AG20443 (cell line): ENCODE measurements at places on chromosomes 16 and 17.
A peak's percentile ranks its signal among the peaks of the same experiment; 100 is the strongest.

DNA sequence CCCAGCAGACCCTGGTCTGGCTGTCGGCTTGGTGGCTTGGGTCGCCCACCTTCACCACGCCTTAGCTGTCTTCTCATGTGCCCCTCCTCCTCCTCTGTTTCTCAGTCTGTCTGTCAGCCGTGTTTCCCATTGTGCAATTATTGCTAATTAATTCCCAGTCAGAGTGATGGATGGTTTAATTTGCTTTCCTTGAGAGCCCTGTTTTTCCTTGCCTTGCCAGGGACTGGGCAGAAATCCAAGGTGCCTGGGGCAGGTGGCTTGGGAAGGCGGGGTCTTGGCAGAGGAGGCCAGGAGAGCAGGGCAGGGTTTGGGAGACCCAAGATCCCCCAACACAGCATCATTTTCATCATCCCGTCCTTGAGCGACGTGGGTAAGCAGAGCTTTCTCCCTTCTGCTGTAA, 21.3 kb downstream of the NECAB2 start:
- DNase-seq: no peak

GRCh38 chr17:54950116-54950515, 18.3 kb downstream of the COX11 start:
- no peak for DNase-seq

DNA sequence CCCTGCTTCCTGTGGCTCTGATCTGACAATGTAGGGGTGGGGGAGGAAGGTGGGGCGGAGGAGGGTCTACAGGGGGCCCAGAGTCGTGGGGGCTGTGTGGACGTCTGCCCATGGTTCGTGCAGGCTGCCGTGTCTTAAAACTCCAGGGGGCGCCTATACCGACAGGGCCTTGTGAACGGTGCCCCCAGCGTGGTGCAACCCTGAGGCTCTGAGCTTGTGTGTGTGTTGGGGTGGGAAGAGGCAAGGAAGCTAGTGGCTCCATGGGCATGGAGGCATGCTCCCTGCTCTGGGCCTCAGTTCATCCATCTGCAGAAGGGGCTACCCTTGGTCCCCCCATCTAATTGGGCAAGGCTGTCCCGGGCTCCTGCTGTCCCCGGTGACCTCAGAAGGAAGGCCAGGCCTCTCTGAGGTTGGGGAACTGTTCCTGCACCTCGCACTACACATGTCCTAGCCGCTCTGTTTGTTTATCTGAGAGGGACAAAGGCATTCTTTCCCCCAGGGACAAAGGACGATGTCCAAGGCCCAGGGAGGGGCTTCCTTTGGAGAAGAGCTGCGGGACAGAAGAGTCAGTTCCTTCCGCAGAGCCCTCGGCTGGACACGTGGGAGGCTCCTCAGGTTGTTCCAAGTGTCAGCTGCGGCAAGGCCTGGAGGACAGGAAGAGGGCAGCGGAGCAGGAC, 13.5 kb downstream of the CA4 start:
- peak; percentile 13 for DNase-seq

GRCh38 chr17:9291912-9292560, 270.7 kb downstream of the NTN1 start:
- peak; percentile 67 for DNase-seq

- no peak for DNase-seq
These were observed 27.6 kb downstream of the NMT1 start for GRCh38 chr17:45088741-45089140.

GRCh38 chr17:76845541-76846017, 22.6 kb upstream of the MGAT5B start:
- no peak for DNase-seq

DNA sequence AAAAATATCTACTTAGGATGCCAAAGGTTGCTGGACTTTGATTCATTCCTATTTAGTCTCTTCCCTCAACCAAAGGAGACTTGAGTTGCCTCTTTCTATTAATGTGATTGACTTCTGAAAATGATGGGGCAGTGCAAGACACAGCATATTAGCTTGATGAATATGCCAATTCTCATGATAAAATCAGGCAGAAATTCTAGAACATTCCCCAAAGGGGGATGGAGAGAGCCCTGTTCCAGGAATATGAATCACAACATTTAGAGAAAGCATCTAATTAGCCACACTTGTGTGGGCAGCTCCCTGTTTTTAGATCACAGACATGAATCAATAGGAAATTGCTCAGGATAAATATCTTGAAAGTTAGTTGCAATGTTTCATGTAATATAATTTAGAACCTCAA, 584.0 kb upstream of the CDH8 start:
- no peak for DNase-seq

DNA sequence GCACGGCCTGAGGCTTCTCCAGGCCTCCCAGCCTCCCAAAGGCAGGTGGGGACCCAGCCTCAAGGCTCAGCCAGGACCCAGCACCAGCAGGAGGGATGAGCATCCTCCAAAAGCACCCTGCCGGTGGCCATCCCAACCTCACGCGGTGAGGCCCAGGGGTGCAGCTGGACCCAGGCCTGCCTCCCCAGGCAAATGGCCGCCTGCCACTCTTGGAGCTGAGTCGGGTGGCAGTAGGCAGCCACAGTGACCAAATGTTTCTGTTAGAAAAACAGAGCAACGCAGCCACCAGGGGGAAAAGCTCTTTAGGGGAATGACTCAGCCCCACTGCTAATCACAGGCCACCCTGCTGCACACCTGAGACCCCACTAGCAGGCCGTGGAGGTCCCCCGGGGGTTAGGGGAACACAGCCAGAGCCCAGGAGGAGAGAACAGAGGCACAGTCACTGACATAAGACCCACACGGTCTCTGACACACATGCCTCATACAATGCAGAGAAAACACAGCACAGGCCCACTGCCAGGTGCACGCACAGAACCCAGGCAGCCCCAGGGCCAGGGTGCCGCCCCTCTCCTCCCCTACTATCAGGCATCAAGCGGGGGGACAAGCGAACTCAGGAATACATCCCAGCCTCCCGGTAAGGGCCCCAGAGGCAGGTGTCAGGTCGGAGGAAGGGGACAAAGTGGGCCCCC, 12.4 kb downstream of the BCAR1 start:
- DNase-seq: no peak

GRCh38 chr16:50834701-50835100, 92.8 kb downstream of the CYLD start:
- no peak for DNase-seq

DNA sequence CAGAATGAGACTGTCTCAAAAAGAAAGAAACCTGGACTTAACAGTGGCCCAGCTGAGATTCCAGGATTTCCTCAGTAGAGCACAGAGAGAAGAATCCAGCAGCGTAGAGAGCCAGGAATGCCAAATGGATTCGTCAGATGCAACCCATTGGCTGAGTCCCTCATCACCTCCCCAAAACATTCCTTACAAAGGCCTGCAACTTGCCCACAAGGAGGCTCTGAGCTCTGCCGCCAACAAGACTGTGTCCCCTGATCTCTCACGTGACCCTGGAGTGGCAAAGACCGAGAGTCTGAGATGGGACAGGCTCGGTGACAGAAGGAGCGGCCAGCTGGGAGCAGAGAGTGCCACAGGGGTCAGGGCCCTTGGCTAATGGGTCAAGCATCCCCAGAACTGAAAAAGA, 6.9 kb upstream of the CHMP6 start:
- DNase-seq: peak; percentile 95

DNA sequence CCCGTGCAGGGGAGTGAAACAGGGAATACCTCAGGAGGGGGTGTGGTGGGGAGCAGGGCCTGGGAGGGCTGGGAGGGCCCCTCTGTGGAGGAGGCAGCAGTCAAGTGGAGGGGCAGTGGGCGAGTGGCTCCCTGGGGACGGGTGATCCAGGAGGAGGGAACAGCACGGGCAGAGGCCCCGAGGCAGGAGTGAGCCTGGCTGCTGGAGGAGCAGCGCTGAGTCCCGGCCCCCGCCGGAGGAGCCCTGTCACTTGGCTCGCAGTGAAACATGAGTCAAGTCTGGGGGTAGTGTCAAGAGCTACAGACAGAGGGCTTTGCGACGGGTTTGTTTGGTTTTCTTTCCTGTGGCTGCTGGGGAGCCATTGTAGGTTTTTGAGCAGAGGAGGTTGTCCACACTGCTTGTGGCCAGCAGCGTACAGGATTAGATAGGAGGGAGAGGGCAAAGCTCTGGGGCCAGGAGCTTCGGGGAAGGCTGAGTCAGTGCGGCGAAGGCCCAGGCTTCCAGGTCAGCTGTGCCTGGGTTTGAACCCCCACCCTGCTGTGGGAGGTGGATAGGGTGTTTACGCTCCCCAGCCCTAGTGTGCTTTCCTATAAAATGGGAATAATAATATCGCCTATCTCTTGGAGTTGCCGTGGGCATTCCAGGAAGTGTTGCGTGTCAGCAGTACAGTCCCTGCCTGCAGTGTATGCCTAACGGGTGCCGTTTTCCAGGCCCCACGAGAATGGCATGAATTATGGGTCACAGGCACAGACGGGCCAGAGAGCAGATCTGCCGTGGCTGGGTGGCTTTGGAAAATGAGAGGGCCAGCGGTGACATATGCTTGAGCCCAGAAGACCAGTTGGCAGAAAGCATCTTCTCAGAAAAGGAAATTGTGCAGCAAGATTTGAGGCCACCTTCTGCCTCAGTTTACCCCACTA, 115.9 kb upstream of the CIBAR2 start:
- peak; percentile 89 for DNase-seq

- no peak for DNase-seq
These were observed 98.5 kb downstream of the METRNL start for GRCh38 chr17:83177611-83178532.

- DNase-seq: no peak
These were observed 28.8 kb downstream of the RNF43 start for GRCh38 chr17:58388302-58389190.

- DNase-seq: no peak
These were observed 7.4 kb downstream of the MAP2K3 start for GRCh38 chr17:21291862-21292261.

DNA sequence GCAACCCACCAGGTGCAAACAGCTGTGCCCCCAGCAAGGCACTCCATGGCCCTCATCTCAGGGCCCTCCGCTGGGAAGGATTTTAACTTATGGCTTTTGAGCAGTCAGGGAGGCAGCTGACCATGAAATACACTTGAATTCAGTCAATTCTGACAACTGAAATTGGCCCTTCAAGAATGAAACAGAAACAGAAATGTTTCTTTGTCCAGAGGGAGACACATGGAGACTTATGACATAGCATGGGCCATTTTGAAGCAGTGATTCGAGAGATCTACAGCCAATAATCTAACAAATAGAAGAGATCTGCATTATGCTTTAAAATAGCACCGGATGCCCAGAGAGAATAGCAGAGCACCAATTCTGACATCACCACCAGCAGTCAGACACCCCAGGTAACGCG, 7.5 kb downstream of the CACNG1 start:
- DNase-seq: no peak

DNA sequence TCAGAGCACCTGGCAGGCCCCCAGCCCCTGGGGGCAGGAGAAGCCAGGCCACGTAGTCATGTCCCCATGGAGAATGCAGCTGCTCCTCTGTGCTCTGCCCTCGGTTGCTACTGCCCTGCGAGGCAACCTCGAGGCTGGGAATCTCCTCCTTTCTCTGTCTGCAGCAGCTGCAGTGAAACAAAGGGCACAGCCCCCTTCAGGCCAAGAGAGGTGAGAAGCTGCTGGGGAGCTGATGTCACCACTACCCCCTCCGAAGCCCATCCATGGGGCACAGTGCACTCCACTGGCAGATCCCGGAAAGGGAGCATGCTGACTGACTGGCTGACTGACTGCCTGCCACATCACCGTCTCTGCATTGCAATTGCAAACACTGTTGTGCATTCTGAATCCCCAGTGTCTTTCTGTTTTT, 103.7 kb downstream of the GRIN2A start:
- DNase-seq: no peak

DNA sequence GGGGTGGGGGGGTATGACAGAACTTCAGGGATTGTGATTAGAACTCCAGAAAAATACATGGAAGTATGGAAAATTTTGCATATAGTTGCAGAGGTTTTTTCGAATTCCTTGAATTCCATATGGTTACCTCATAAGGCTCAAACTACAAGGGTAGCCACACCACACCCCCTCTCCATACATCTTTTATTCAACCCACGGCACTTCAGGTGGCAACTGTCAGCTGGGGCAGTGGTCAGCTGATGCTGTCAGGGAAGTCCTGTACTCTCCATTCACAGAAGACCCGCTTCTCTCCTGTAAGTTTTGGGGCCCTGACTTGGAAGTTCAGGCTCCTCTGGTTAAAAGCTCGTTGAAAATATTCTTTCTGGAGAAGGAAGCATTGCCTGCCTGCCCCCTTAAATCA, 57.5 kb upstream of the CLEC19A start:
- no peak for DNase-seq

- no peak for DNase-seq
These were observed 47.6 kb upstream of the IRX3 start for GRCh38 chr16:54334208-54334607.

DNA sequence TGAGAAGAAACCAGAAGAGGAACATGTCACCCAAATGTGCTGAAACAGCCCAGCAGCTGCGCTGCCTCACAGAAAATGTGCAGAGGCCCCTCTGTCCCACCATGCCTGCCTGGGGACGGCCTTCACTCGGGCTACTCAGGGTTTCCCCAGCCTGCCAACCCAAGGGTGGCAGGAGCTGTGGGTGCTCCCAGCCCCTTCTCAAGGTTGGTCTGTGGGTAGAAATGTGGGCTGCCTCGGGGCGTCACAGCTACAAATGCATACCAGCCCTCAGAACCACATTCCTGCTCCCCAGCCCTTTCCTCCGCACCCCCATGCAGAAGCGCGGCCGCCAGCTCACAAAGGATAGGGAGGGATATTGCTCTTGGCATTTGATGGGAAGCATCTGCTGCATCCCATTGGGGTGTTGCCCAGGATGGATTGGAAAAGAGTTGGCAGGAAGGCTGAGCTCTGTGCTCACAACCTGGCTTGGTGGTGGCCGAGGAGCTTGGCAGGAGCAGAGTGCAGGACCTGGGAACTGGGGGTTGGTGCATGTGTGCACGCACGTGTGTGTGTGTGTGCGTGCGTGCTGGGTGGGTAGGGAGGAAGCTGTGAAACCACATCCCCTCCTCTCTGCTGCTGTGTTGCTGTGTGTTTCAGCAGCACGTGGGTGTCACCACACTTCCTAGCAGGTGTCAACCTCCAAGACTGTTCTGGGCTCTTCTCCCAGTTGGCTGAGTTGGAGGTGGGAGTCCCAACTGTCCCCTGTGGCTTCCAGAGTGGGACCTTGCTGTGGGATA, 304.4 kb downstream of the SEC14L1 start:
- DNase-seq: peak; percentile 74

DNA sequence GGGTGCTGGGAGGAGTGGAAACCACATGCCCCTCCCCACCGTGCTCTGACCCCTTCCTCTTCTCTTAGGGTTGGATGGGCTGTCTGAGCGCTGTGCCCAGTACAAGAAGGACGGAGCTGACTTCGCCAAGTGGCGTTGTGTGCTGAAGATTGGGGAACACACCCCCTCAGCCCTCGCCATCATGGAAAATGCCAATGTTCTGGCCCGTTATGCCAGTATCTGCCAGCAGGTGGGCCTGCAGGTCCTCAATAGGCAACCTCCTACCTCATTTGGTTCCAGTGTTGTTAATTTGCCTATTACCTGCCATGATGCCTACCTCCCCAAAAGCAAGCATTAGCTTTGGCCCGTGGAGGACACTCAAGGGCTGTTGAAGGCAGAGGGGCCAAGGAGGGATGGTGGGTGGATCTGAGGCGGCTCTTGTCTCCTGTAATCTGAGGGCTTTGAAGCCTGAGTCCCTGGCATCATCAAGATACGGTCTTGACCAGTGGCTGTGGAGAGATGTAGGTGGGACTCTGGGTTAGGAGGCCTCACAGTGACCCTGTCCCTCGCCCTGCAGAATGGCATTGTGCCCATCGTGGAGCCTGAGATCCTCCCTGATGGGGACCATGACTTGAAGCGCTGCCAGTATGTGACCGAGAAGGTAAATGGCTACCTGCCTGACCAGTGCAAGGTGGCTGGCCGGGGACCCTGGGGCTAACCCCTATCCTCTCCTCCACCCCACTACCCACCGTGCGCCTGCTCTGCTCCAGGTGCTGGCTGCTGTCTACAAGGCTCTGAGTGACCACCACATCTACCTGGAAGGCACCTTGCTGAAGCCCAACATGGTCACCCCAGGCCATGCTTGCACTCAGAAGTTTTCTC, 3.4 kb downstream of the ALDOA start:
- no peak for DNase-seq
